NCI-H1092 (cell line): ENCODE measurements at places on chromosomes 11 and 22.

GRCh38 chr11:2512431-2513407 lies 67.9 kb downstream of the KCNQ1 start:
- DNase-seq, result no peak

GRCh38 chr11:13150487-13150886 lies 127.1 kb upstream of the BMAL1 start:
- DNase-seq, result no peak

GRCh38 chr22:19704355-19705015 lies 9.8 kb upstream of the SEPTIN5 start:
- DNase-seq, result no peak

DNA sequence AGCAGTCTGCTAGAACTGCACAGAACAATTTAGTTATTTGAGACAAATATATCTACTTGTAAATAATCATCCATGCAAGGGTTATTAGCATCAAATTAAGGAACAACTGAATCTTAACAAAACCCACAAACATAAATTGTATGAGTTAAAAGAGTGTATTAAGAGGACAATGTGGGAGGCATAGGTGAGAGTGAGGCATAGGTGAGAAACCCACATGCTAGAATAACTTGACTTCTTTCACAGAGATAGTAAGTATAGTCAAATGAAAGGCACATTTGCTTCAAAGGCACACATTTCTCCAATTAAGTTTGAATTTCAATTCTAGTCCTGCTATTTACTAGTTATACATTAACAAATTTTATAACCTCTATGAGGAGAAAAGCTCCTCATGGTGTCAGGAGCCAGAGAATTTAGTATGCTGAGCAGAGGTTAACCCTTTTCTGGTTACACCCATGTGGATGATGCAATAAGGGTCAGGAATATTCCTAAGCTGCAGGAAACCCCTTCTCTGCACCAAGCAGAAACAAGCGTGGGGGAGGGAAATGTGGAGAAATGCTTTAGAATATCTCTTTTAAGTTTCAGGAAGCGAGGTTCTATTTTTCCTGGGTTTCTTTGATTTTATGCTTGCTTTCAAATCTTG lies 264.2 kb downstream of the GRM5 start:
- DNase-seq, result no peak

DNA sequence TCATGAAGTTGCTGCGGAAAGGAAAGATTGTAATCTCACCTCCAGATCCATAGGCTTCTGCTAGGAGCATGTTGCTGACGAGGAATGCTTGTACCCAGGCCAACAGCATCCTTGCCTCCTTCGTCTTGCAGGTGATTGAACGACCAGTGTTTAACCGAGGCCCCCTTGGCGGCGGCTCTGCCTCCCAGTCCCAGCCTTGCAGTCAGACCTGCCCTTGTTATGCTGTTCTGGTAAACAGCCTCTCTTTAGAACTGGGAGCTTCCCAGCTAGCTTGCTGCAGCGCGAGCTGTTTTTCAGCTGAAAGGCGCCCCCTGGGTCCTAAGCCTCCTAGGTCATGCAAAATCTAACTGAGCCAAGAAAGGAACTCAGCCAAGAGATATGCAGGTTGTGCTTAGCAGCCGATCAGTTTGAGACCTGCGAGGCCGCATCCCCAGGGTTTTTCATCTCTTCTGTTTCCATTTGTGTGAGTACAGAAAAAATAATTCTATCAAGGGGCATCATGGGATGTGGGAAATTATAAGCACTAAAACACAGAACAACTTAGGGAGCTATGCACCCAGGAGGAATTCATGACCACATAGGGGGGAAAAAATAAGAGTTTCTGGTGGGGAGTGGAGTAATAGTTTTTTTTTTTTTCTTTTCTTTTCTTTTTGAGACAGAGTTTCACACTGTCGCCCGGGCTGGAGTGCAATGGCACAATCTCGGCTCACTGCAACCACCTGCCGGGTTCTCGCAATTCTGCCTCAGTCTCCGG lies at the start of gene PIK3IP1:
PIK3IP1 (minus strand) TSS at position 253 of the 754 bp plus-strand sequence; CDS start at position 109, 144 bp downstream.
- peak; percentile 76 for DNase-seq

DNA sequence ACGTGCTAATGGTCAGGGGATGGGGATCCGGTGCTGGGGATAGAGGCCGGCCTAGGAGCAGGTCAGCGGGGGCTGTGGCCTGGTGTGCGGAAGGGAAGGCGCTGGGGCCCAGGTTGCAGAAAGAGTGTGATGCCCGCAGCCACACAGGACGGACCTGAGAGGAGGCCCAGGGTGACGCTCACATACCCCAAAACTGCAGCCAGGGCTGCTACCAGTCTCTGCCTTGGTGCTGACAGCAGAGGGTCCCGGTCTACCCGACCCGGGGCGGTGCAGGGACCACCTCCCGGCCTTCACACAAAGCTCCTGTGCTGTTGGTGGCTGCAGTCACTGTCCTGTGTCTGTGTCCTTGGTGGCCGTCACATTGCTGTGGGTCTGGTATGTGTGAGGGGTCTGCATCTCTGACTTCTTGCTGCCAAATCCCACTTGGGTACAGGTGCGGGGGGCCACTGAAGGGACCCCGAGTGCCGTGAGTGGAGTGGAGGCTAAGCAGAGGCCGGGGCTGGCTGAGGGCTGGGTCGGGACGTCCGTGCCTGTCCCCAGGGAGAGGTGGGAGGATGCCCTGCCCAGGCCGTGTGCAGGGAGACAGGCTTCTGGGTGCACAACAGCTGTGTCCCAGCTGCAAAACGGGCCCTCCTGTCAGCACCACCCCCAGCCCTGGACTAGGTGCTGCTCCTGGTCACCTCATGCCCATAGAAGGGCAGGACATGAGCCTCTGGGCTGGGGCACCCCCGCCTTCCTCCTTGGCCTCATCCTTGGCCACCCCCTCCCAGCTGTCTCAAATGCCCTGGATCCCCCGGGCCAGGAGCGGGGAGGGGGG lies 1.5 kb downstream of the LSP1 start:
- no peak for DNase-seq

DNA sequence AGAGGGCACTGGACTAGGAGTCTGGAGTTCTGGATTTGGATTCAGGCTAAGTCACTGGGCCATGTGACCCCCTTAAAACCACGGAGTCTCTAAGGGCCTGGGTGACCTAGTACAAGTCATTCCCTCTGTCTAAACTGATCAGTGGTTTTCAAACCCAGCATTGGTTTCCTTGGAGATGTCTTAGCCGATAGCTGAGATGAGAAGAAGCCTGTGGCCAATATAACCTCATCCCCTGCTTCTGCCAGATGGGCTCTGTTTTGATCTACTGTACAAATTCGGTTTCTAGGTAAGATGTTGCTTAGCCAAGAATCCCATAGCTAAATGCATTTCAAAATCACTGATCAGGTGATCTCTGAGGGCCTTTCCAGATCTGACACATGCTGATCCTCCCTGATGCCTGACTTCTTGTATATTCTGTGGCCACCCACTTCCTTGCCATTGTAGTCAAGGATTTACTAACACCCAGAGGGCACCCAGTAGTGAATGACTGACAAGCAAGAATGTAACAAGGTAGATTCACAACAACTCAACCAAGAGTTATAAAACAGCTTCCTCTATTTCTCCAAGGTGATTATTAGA lies 53.1 kb downstream of the GALNT18 start:
- no peak for DNase-seq

- DNase-seq, result no peak
Measured at GRCh38 chr11:45399166-45399565, 113.0 kb upstream of the SYT13 start.

- DNase-seq, result peak; percentile 15
Measured at GRCh38 chr22:32473388-32473952, 1.1 kb upstream of the FBXO7 start.

GRCh38 chr22:23305922-23306374 lies 125.6 kb downstream of the BCR start:
- DNase-seq, result peak; percentile 34

DNA sequence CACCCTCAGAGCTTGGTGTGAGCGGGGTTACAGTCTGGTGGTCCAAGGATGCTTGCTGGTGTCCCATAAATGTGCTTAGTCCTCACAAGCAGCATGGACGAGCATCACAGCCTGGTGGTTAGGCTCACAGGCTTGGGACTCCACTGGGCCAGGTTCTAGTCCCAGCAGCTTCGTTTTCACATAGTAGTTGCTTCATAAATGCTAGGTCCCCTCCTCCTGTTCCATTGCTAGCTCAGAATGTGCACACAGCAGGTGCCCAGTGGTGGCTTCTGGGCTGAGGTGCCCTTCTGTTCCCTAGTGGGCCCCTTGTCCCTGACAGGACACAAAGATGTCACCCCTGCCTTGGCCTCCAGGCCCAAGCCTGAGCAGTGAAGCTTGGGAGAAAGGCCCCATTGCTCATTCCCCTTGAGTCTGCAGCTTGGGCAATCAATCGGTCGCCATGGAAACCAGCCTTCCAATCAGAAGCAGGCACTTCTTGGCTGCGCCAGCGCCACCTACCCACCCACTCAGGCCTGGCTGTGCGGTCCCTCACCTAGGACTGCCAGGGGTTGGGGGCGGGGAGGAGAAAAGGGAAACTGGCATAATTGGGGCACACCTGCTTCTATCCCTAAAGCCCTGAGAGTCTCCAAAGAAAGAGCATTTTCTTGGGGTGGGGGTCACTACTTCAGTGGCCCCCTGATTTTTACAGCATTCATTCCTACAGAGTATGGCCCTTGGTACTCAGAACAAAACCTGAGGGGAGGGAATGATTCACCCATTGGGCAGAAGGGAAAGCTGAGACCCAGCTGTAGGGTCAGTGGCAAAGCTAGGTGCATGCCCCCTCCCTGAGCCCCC lies 48.1 kb downstream of the CYTH4 start:
- peak; percentile 80 for DNase-seq

GRCh38 chr11:7612056-7612660 lies 61.1 kb downstream of the CYB5R2 start:
- no peak for DNase-seq

DNA sequence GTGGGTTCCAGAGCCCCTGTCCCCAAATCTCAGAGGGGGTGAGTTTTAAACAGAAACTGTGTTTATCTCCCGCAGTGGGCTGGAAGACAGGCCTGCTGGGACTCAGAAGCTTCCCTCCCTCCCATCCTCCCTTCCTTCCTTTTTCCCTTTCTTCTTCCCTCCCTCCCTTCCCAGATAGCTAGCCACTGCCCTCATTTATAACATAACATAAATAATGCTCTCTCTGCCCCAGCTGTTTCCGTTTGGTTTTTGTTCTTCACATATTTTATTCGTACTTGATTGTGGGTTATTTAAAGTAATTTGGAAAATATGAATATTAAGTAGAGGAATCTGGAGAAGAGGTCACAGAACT lies 140.9 kb downstream of the TEAD1 start:
- DNase-seq, result no peak

GRCh38 chr11:39341461-39341860 lies 2118.0 kb downstream of the LRRC4C start:
- DNase-seq, result no peak

- DNase-seq, result no peak
Measured at GRCh38 chr11:2802389-2803185, 83.0 kb downstream of the CDKN1C start.

DNA sequence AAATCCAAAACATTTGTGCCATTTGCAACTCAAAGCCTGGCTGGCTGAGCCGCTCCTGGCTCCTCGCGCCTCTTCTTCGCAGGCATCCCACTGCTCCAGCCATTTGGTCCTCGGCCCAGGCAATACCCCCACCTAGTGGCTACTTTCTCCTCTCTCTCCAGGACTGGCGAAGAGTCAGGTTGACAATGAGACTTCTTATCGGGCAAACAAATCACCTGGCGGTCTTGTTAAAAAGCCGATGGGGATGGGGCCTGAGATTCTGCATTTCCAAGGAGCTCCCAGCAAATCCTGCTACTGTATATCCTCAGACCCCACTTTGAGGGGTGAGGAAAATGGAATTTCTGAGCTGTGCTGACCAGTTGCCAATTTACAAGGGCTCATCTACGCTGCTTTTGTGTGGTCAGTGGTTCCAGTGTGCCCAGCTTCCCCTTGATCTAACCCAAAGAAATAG lies 89.0 kb downstream of the ISX start:
- DNase-seq, result peak; percentile 46

GRCh38 chr11:86214710-86215109 lies 29.8 kb upstream of the EED start:
- DNase-seq, result no peak

DNA sequence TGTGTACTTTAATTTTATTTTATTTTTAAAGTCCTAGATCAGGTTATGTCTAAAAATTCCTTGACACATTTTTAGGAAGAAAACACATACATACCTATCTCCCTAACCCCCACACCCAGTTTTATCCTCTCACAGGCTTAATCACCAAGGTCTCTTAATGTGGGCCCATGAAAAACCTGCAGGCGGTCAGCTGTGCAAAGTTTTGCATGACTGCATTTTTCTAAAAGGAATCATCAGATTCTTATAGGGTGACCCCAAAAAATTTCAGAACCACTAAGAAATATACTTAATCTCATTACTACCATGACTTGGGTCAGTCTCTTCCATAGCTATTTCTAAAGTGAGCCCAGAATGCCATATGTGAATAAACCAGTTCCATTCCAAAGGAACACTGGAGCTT lies 19.8 kb downstream of the SAA1 start:
- no peak for DNase-seq

DNA sequence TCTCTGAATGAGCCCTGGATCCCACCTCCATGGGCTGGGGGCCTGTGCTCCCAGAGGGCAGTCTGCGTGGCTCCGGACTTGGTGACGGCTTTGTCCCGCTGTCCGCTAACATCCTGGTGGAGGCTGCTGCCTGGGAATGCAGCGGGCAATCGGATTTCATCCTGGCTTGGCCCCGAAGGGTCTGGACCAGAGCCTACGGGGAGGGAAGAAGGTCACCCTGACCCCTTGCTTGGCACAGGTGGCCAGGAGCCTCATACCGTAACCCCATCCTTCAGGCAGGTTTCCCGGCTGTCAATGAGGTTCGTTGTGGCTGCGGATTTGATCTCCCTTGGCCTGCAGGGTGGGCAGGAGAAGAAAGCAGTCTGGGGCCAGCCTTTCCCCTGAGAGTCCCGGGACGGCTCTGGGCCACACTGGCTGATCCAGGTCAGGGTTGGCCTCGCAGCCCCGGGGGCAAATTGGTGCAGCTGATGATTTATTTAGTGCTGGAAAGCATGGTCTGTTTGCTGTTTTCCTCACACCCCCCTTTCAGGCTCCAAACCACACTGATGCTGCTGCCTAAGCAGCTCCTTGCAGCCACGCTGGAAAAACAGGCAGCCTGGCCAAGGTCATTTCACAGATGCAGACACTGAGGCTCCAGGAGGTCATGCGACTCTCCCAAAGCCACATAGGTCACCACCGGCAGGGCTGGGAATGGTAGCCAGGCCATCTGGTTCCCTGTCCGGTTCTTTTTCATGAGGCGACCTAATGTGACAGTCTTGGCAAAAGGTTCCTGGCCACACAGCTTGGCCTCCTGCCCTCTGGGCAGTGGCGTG lies 15.0 kb downstream of the PRDM11 start:
- no peak for DNase-seq
